ENCODE measurements at places on chromosomes 13 and 19. TPM values are rescaled to one million over a fixed set of nuclear protein-coding genes. Genes with fewer than 3 reads are reported as not detected.

The CPAMD8 gene
- total RNA-seq, result 0.02 TPM

The LIPE gene
- 2.0 TPM for total RNA-seq

The FOXO1 gene
- 3.5 TPM for total RNA-seq

The PBX4 gene
- 1.4 TPM for total RNA-seq

The GARIN5A gene
- 1.9 TPM for total RNA-seq

The FGF9 gene
- total RNA-seq, result not detected

The TUBA3C gene
- not detected for total RNA-seq

All from A549 treated with CpdA at 1 μM for 4 hours (cell line).